ENCODE measurements at places on chromosomes 7 and 10.

DNA sequence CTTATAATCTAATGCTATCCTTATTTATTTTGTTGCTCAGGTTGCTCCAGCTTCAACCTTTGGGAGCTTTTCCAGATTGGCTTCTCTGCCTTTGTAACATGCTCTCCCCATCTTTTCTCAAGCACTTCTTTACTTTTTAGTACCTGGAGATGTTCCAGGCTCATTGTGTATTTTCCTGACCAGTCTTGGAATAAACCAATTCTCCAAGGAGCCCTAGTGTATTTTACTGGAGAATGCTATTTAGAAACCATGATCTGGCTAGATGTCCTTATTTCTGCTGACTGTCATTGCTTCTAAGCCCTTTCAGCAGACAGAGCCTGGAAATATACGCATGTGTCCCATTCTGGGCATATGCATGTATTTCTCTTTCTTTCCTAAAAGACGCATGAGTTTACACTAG lies 95.7 kb downstream of the EMX2 start:
- no peak for DNase-seq

GRCh38 chr10:116792817-116793216 lies 50.5 kb upstream of the HSPA12A start:
- no peak for DNase-seq

DNA sequence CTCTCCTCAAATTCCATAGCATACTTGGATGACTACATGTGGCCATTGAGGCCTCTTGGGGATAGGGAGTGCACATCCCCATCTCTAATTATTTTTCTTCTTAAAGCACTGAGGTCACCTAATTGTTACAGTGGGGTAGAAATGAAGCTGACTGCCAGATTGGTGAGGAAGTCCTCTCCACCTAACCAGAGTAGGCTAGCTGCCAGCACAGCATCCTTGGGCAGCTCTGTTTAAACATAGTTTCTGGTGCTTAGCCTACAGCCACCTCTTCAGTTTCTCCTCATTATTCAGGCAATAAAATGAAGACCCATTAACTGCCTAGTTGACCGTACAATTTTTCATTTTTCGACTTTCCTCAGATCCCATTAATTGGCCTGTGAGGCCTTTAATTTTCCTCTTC lies 104.6 kb downstream of the MLLT10 start:
- peak; percentile 60 for DNase-seq

- DNase-seq, result no peak
Measured at GRCh38 chr10:104577861-104578521, 63.1 kb upstream of the SORCS3 start.

GRCh38 chr10:35910234-35910633 lies 268.1 kb upstream of the FZD8 start:
- DNase-seq, result no peak
